ENCODE measurements at places on chromosomes 6 and 20.

GRCh38 chr6:56840467-56841380 lies 114.2 kb upstream of the BEND6 start:
- no peak for DNase-seq

DNA sequence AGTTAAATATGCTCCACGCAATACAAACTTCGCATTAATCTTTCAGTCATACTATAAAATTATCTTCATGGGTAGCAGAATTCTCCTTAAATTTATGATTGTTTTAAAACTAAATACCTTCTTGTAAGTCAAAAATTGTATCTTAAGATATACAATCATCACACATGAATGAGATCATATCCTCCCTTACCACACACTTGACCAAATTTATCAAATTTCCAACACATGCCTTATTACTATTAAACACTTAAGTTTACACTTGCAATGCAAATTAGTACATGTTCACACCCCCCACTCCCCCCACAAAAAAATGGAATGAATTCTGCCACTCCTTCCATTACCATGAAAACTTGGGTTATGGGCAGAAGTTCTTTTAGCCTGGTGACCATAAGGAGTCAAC lies 13.8 kb downstream of the RANBP9 start:
- no peak for DNase-seq

DNA sequence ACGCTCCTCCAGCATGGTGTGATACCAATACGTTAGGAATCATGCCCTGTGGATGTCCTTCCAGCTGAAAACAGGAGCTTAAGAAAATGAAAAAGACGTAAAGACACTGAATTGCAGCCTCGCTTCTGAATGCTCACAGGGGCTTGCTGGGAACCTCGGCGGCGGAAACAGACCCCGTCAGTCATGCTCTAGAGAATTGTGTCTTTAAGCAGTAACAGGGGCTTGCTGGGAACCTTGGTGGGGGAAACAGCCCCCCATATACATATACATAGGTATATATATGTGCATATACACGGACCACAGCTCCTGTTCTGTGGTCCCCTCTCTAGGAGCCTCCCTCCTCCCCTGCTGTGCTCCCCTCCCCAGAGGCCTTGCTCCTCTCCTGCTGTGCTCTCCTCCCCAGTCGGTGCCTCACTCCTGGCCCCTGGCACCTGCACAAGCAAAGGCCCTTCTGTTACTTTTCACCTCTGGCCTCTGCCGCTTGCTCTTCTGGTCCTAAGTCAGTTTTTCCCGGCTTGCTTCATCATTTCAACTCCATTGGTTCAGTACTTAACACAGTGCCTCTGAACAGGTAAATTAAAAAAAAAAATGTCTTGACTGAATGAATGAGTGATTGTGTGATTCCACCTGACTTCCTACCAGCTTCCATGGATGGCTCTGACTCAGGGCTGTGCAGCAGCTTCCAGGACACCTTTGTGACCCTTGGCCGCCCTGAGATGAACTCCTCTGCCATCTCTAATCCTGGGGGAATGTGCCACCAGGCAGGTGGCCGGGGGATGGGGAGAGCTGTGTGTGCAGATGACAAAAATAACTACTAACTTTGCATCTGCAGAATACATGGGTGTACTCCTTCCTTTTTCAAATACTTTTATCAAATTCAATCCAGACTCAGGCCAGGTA lies 246.1 kb downstream of the SMOC2 start:
- no peak for DNase-seq

GRCh38 chr6:23690453-23691049 lies 435.5 kb upstream of the NRSN1 start:
- no peak for DNase-seq

DNA sequence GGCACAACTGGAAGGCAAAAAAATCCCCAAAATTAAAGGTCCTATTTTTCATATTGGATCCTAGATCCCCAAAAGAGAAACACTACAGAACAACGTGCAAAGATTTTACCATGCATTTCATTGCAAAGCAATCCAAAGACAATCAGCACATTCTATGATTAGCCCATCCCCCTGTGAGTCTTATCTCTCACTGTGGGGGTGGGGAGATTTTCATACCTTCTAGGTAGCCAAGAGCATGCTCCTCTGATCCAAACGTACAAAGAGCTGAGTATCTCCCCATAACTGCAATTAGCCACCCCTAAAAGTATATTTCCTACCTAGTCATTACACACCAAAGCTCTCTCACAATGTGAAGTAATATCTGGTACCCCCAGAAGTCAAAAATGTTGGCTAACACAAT lies 22.2 kb upstream of the ENTPD6 start:
- DNase-seq: no peak

DNA sequence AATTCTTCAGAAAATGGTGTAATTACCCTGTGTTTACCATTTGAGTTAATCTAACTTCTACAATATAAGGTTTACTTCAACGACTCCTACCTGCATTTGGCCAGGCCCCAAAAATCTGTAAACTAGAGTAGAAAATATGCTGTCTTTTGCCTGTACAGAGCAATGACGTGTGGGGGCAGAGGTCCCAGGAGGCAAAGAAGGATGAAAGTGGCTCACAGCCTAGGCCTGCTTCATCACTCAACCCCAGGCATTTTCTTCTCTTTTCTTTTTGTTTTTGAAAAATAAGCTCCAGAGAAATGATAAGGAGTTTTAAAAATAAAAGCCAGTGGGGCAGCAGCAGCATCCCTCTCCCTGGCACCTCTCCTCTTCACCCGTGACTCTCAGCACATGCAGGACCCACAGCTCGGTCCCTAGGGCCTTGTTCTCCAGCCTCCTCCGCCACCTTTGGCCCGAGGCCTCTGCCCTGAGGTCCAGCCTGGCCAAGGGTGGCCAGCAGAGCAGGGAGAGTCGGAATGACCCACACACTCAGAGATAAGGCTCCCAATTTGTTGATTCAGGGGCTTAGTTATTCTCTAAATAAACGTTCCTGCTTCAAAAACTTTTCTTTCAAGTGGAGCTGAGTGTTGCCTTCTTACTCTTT lies 310.3 kb upstream of the RNF24 start:
- no peak for DNase-seq

DNA sequence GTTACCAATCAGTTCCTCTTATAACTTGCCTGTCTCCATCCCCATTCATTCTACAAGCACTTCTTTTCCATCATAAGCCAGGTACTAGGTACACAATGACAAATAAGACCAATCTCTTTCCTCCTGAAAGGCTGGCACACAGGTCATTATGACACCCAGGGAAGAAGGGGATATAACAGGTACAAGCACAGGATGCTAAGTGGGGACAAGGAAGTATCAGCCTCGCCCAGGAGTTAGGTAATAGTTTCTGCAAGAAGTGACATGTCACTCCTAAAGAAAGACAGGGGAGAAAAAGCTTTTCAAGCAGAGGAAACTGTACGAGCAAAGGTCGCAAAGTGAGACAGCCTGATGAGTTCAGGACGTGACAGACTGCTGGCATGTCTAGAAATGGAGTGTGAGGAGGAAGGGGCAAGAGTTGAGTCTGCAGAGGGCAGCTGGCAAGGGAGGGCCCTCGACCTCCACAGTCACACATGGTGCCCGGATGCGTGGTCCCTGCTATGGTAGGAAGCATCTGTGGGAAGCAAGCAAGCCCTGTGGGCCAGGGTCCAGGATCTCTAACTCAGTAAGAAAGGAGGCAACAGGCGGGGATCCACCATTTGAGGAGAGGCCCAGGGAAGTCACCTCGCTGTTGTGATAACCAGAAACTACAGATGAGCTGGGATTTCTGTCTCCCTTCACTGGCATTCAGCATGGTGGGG lies 40.4 kb downstream of the GPLD1 start:
- no peak for DNase-seq

- no peak for DNase-seq
Observed at GRCh38 chr6:34585512-34586061, 29.5 kb upstream of the SPDEF start.

DNA sequence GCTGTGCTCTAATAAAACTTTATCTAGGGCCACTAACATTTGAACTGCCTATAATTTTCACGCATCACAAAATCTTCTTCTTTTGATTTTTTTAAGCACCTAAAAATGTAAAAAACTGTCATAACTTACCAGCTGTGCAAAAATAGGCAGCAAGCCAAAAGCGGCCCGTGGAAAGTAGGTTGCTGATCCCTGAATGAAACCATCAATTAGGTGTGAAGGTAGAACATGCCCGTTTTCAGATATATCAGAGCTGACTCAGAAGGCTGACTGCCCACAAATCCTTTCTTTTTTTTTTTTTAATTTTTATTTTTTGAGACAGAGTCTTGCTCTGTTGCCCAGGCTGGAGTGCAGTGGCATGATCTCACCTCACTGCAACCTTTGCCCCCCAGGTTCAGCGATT lies 4.9 kb upstream of the IPCEF1 start:
- no peak for DNase-seq

GRCh38 chr6:38133932-38134703 lies 314.6 kb downstream of the ZFAND3 start:
- no peak for DNase-seq

Data from CD4-positive, alpha-beta T cell treated with Interleukin-17A for 1 hour (primary cell).